Right forelimb (tissue), 1 donor: ENCODE measurements at places on chromosomes 2 and 18.

DNA sequence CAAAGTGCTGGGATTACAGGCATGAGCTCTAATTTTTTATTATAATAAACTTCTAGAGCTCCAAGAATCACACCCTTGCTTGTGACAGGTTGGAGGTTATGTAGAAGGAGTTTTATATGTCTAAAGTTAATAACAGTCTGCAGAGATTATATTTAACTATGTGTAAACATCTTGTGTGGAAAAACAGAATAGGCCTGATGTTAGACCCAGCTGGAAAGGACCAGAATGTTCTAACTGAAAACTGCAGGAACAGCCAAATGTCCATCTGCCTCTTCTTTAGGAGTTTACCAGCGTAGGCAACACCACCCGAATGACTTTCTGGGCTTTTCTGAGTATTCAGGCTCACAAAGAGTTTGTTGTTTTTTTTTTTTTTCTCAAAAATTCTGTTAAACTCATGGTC lies 67.1 kb upstream of the CDCA7 start:
- DNase-seq = no peak

- DNase-seq = no peak
These were observed 47.9 kb upstream of the FANCL start for GRCh38 chr2:58289029-58289428.

DNA sequence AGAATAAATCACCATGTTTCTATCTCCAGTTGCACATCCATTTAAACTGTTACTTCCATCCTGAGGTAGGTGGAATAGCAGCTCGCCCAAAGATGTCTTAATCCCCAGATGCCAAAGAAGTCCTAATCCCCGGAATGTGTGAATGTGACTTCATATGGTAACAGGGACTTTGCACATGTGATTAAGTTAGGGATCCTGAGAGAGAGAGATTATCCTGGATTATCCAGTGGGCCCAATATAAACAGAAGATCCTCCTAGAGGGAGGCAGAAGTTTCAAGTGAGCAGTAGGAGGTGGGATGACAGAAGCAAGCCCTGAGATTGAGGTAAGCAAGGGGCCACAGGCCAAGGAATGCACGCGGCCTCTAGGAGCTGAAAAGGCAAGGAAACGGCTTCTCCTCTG lies 19.8 kb downstream of the CREG2 start:
- DNase-seq = no peak

DNA sequence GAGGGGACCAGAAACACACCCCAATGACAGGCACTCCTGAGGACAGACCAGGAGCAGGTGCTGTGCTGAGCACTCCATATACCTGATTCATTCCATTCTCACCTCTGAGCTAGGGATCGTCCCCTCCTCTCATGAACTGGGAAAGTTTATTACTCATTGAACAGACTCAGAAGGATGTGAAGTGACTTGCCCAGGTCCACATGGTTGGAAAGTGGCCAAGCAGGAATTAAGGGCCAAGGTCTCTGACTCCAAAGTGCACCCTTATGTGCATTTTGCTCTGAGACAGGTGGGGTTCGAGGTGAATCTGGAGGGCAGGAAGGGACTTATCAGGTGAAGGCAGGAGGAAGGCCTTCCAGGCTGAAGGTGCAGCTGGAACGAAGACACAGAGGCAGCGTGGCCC lies 25.1 kb upstream of the PLB1 start:
- no peak for DNase-seq

DNA sequence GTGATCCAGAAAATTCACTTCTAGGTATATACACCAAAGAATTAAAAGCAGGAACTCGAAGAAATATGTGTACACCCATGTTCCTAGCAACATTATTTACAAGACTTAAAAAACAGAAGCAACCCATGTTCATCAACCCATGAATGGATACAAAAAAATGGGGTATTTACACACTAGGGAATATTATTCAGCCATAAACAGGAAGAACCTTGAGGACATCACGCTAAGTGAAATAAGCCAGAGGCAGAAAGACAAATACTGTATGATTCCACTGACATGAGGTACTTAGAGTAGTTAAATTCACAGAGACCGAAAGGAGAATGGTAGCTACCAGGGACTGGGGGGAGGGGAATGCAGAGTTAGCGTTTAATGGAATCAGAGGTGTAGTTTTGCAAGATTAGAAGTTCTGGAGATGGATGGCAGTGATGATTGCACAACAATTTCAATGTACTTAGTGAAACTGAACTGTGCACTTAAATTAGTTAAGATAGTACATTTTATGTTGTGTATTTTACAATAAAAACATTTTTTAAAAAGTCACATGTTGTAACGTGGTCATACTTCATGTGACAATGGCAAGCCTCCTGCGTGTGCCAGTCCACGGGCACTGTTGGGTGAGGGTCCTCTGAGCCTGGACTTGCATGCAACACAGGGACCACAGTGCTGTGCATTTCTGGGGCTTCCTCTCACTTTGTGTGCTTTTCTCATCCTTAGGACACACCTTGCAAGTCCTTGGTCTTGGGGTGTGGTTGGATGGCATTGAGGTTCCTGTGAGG lies 206.1 kb upstream of the HDAC4 start:
- DNase-seq = peak; percentile 41

GRCh38 chr18:71815305-71815704 lies 728.8 kb downstream of the CBLN2 start:
- no peak for DNase-seq

GRCh38 chr2:152399003-152399402 lies 64.0 kb downstream of the FMNL2 start:
- no peak for DNase-seq

- DNase-seq = no peak
These were observed 4.0 kb downstream of the NEU4 start for GRCh38 chr2:241812730-241813643.

- DNase-seq = no peak
These were observed 1.8 kb downstream of the GLS start for GRCh38 chr2:190882411-190882766.
